ENCODE measurements at places on chromosomes 6 and 20. TPM values are rescaled to one million over a fixed set of nuclear protein-coding genes. Genes with fewer than 3 reads are reported as not detected.

LPA gene
- not detected for total RNA-seq

CCDC170 gene
- total RNA-seq, result 0.17 TPM

ULBP3 gene
- total RNA-seq, result 1.6 TPM

CCM2L gene
- not detected for total RNA-seq

PTGIS gene
- total RNA-seq, result not detected

TPX2 gene
- 187 TPM for total RNA-seq

PRL gene
- total RNA-seq, result not detected

RAMACL gene
- total RNA-seq, result 0.77 TPM

TREML1 gene
- total RNA-seq, result not detected

HUS1B gene
- 0.92 TPM for total RNA-seq

C20orf202 gene
- total RNA-seq, result not detected

LINC00237 gene
- total RNA-seq, result not detected

LGSN gene
- total RNA-seq, result not detected

POU5F1 gene
- total RNA-seq, result not detected

GLO1 gene
- total RNA-seq, result 188 TPM

IL17F gene
- total RNA-seq, result not detected

PTPRT gene
- not detected for total RNA-seq

LY86 gene
- not detected for total RNA-seq

TBXT gene
- total RNA-seq, result not detected

ZSWIM3 gene
- 2.6 TPM for total RNA-seq

GATA5 gene
- not detected for total RNA-seq

ACTL10 gene
- total RNA-seq, result 0.39 TPM

SCGN gene
- not detected for total RNA-seq

ZNF322 gene
- 21.5 TPM for total RNA-seq

STX16 gene
- total RNA-seq, result 44.5 TPM

NOL4L gene
- 3.2 TPM for total RNA-seq

NKAIN4 gene
- not detected for total RNA-seq

EYA2 gene
- total RNA-seq, result not detected

TEAD3 gene
- total RNA-seq, result 17.0 TPM

VGLL2 gene
- not detected for total RNA-seq

MATN4 gene
- total RNA-seq, result 0.28 TPM

ECI2 gene
- total RNA-seq, result 56.3 TPM

All from A673 (cell line).